ENCODE measurements at places on chromosomes 6 and 20.

DNA sequence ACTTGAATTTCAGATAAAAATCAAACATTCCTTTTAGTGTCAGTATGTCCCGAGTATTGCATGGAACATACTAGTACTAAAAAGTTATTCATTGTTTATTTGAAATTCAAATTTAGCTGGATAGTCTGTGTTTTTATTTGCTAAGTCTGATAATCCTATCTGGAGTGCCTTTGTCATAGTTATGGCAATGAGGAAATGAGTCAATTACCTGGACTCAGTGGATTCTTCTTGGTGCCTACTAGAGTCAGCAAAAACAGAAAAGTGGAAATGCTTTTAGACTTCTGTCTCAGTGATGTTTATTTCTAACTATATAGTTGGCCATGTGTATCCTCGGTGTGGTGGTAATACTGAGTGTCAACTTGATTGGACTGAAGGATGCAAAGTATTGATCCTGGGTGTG is 121.3 kb upstream of the EEF1E1 start:
- ATAC-seq: no peak

- ATAC-seq: no peak
Observed at GRCh38 chr6:81031416-81031815, 721.1 kb downstream of the TENT5A start.

DNA sequence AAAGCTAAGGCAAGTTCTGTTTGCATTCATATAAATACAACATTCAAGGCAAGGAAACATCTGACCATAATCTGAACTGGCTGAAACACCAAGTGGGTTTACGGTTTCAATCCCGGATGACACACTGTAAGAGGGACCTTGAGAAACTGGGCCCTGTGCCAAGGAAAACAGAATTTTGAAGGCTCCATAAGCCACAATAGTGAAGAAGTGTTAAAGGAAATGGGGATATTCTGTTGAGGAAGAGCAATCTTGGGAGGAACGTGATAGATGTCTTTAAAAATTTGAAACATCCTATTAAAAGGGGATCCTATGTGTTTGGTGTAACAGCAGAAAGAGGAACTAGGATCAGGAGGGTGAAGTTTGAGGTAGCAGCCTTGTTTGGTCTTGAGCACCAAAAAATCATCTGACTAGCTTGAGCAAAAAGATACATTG is 82.4 kb upstream of the TAB2 start:
- no peak for ATAC-seq

GRCh38 chr20:24943196-24943595 is 5.9 kb upstream of the CST7 start:
- no peak for ATAC-seq

DNA sequence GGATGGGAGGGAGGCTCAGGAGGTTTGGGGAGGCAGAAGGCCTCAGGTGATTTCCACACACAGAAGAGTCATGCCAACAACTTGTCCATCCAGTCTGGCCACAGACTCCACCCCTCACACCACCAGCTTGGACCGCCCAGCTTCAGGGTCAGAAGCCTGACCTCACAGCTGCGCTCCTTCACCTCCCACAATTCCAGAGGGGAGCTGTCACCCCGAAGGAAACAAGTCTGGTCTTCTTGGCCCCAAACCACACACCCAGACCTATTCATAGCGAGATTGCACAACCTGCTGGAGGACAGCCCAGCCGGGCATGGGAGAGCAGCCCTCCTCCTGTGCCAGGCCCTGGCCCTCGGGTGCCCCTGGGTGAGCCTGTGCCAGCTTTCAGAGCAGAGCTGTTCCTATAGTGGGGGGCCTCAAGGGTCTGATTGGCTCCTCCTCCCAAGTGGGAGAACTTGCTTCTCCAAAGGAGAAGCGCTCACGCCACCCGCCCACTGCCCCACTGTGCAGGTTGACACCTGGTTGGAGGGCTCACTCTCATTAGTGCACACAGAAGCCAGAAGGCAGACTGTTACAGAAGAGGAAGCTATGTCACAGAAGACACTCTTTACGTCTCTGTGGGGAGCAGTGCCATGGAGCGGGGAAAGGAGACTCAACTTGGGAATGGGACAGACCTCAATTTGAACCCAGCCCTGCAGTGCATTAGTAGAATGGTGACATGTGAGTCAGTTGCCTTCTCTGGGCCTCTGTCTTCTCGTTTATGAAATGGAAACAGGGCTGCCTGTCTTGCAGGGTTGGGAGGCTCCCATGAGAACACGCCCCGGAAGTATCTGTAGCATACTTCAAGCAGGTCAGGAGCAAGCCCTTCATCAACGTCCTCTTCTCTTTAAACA is 128.8 kb downstream of the FOXO3 start:
- ATAC-seq: no peak

GRCh38 chr20:50320901-50321796 is 130.5 kb downstream of the CEBPB start:
- peak; percentile 46 for ATAC-seq

GRCh38 chr6:25277857-25278256 is 1.3 kb upstream of the CARMIL1 start:
- ATAC-seq: no peak

GRCh38 chr20:9483131-9483530 is 31.3 kb upstream of the LAMP5 start:
- no peak for ATAC-seq
